ENCODE measurements at places on chromosomes 1 and 21.

DNA sequence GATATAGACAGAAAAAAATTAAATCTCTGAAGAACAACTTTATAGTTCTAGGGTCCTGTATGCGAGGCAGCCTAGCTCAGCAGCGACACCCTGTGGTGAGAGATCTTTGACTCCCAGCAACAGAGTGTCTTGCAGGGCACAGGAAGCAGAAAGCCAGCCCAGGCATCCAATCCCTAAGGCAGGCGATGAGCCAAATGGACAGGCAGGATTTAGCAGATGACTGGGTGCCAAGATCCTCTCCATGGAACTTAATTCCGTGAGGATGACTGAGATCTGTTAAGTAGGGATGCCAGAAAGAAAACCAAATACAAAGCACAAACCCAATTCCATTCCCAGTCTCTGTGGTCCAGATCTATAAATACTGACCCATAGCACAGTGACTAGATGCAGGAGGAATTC, 38.8 kb downstream of the HLCS start:
- DNase-seq = peak; percentile 78

GRCh38 chr1:15384301-15384901, 25.3 kb upstream of the EFHD2 start:
- DNase-seq = no peak

DNA sequence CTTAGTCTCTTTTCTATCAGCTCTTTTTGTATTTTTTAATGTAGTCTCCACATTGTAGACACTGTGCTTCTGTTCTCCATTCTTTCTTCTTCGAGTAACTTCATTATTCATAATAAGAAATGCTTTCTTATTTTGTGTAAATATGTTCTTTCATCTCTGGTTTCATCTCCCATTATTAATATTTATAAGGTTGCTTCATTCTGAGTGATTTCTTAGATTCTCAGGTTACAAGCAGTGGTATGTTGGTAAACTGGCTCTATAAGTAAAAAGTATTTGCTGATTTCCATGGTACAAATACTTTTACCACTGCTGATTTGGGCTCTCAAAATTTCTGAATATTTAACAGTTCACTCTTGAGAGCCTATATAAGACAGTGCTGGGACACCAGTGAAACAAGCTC, 81.3 kb downstream of the CDC14A start:
- no peak for DNase-seq

GRCh38 chr1:43238991-43239469, 30.8 kb upstream of the TMEM125 start:
- no peak for DNase-seq

DNA sequence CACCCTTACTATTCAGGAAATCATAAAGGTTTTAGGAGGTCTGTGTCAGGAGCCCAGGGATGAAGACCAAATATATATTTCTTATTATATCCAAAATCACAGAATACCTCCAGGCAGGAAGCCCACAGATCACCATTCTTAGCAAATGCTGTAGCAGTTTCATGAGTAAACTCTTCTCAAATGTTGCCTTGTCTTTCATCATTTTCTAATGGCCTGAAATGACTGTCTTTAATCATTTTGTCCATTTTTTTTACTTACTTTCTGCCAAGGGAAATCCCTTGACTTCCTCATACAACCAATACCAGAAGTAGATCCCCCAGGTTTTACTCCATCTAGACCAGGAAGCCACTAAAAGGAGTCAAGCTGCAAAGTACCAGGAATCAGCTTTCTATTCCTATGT, 32.4 kb downstream of the PSMG1 start:
- no peak for DNase-seq

Measured in CD4-positive, alpha-beta T cell (primary cell).